A549 treated with GW870086 at 1 μM for 4 hours (cell line): ENCODE measurements at places on chromosomes 16 and 17. TPM values are rescaled to one million over a fixed set of nuclear protein-coding genes. Genes with fewer than 3 reads are reported as not detected.

Gene EXOSC6
- total RNA-seq: 12.7 to 16.3 TPM (median 16.0 TPM) in 5 replicates

Gene FOXJ1
- 0.34 to 0.76 TPM (median 0.55 TPM) in 5 replicates for total RNA-seq

Gene PKMYT1
- 65.1 to 89.9 TPM (median 84.9 TPM) in 5 replicates for total RNA-seq

Gene ZNF598
- total RNA-seq: 43.7 to 60.1 TPM (median 56.5 TPM) in 5 replicates
